ENCODE measurements at places on chromosomes 2 and 18. TPM values are rescaled to one million over a fixed set of nuclear protein-coding genes. Genes with fewer than 3 reads are reported as not detected.

GRCh38 chr2:229407170-229407569 lies 136.1 kb upstream of the PID1 start:
- H3K4me3 ChIP-seq = peak overlapping the region; percentile 49
- H3K36me3 ChIP-seq = no peaks in the 10 kb centered on the region
- peak; percentile 57 for DNase-seq

ARHGEF33 gene
- 0.35 TPM for total RNA-seq

GRCh38 chr2:144351687-144352086 lies 168.2 kb downstream of the ZEB2 start:
- no peaks in the 10 kb centered on the region for H3K27me3 ChIP-seq
- peaks cover 13% of the 10 kb centered on the region for H3K4me1 ChIP-seq
- no peaks in the 10 kb centered on the region for H3K36me3 ChIP-seq
- no peak overlapping the region for H3K27ac ChIP-seq
- no peak for DNase-seq

DNA sequence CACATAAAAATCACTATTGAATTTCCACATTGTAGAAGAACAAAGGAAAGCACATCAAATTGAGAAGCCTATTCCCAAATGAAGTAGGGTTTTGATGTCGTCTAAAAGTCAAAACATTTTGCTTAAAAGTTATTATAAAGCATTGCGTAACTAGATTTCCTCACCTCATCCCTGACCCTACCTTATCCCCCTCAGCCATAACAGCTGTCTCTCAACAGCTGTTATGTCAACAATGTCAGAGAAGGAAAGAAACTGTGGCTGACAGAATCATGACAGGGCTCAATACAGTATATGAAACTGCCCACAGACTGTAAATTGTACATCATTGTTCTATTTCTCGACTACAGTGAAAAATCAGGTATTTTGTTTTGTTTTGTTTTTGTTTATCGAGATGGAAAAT lies 63.0 kb upstream of the ACVR1C start:
- no peaks in the 10 kb centered on the region for H3K4me1 ChIP-seq
- no peak overlapping the region for H3K27ac ChIP-seq
- no peaks in the 10 kb centered on the region for H3K27me3 ChIP-seq
- H3K36me3 ChIP-seq = no peaks in the 10 kb centered on the region
- no peak for DNase-seq

IL18RAP gene
- total RNA-seq = 32.1 TPM

- H3K4me3 ChIP-seq = no peak overlapping the region
- H3K4me1 ChIP-seq = no peaks in the 10 kb centered on the region
- no peak overlapping the region for H3K27ac ChIP-seq
- no peaks in the 10 kb centered on the region for H3K27me3 ChIP-seq
- DNase-seq = no peak
These were observed 390.9 kb downstream of the CDH7 start for GRCh38 chr18:66141716-66142115.

LIMS3 gene
- 43.6 TPM for total RNA-seq

DNA sequence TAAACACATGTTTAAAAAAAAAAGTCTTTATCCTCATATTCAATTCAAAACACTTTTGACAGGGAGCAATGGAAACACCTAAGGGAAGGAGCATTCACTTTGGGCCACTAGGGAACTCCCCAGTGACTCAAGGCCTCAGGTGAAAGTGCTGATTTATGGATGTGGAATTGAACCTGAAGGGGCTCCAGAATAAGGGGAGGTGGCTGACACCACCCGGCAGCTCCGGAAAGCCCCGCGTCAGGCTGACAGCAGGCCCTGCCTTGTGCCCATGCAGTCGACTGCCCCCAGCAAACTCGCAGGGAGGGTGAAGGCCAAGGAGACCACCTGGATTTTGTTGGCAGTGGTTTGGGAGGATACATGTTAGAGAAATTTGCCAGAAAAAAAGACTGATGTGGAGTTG lies 275.3 kb upstream of the NCKAP5 start:
- DNase-seq = no peak
- no peak overlapping the region for H3K4me3 ChIP-seq
- H3K27ac ChIP-seq = no peak overlapping the region
- no peaks in the 10 kb centered on the region for H3K36me3 ChIP-seq
- no peaks in the 10 kb centered on the region for H3K27me3 ChIP-seq
- no peaks in the 10 kb centered on the region for H3K4me1 ChIP-seq

- H3K27ac ChIP-seq = no peak overlapping the region
- no peaks in the 10 kb centered on the region for H3K27me3 ChIP-seq
- no peaks in the 10 kb centered on the region for H3K36me3 ChIP-seq
- no peak for DNase-seq
These were observed 73.3 kb downstream of the ZNF385B start for GRCh38 chr2:179788104-179788503.

- H3K4me1 ChIP-seq = peaks cover 13% of the 10 kb centered on the region
- DNase-seq = no peak
- H3K4me3 ChIP-seq = no peak overlapping the region
- H3K27me3 ChIP-seq = no peaks in the 10 kb centered on the region
These were observed 116.6 kb downstream of the MTX2 start for GRCh38 chr2:176385838-176386237.

EFEMP1 gene
- total RNA-seq = 1,782 TPM

DNA sequence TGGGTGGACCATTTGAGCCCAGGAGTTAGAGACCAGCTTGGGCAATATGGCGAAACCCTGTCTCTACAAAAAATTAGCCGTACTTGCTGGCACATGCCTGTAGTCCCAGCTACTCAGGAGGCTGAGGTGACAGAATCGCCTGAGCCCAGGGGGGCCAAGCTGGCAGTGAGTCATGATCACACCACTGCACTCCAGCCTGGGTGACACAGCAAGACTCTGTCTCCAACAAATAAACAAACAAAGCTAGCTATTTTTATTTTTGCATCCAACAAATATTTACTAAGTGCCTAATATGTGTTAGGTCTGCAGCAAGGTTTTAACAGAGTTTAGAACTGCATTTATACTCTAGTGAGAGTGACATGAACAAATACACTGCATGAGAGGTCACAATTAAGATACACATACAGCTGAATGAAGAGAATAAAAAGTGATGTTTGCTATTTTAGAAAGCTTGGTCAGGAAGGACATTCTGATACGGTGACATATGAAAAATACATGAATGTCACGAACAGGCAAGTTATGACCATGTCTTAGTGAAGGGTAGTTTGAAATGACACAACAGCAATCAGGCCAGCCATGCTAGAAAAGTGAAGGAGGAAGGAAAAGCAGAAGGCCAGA lies 83.2 kb upstream of the FRZB start:
- H3K27me3 ChIP-seq = no peaks in the 10 kb centered on the region
- DNase-seq = no peak
- H3K4me3 ChIP-seq = no peak overlapping the region
- H3K27ac ChIP-seq = peak overlapping the region; percentile 8

- H3K4me1 ChIP-seq = peaks cover 26% of the 10 kb centered on the region
- H3K27me3 ChIP-seq = no peaks in the 10 kb centered on the region
- H3K4me3 ChIP-seq = peak overlapping the region; percentile 67
- H3K27ac ChIP-seq = peak overlapping the region; percentile 74
- H3K36me3 ChIP-seq = no peaks in the 10 kb centered on the region
These were observed 59.2 kb downstream of the DOCK10 start for GRCh38 chr2:224982910-224983711.

DNA sequence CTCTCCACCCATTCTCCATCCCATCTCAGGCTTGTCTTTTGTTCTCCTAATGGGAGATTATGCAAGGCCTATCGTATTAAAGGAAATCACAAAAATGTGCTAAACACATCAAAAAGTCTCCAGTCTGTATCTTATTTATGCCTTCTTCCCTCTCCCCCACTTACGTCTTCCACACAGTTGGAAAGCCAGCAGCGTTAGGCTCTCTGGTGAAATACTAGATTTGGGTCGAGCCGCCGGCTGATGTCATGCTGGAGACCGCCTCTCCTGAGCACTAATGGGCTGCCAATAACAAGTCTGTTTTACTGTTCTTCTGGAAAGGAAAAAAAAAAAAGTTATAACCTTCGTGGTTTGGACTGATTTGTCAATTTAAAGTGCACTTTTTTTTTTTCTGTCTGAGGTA lies 182.7 kb upstream of the SIX2 start:
- no peak for DNase-seq
- no peak overlapping the region for H3K27ac ChIP-seq
- no peaks in the 10 kb centered on the region for H3K4me1 ChIP-seq
- no peak overlapping the region for H3K4me3 ChIP-seq

GRCh38 chr2:42495234-42495581 lies 1.4 kb upstream of the KCNG3 start:
- DNase-seq = no peak
- H3K4me1 ChIP-seq = peaks cover 10% of the 10 kb centered on the region
- H3K27me3 ChIP-seq = peaks cover 7% of the 10 kb centered on the region
- H3K4me3 ChIP-seq = peak overlapping the region; percentile 80
- no peaks in the 10 kb centered on the region for H3K36me3 ChIP-seq
- H3K27ac ChIP-seq = no peak overlapping the region

GRCh38 chr2:10179422-10179821 lies 56.9 kb downstream of the RRM2 start:
- no peaks in the 10 kb centered on the region for H3K27me3 ChIP-seq
- H3K36me3 ChIP-seq = no peaks in the 10 kb centered on the region
- no peak overlapping the region for H3K27ac ChIP-seq
- DNase-seq = no peak

DNA sequence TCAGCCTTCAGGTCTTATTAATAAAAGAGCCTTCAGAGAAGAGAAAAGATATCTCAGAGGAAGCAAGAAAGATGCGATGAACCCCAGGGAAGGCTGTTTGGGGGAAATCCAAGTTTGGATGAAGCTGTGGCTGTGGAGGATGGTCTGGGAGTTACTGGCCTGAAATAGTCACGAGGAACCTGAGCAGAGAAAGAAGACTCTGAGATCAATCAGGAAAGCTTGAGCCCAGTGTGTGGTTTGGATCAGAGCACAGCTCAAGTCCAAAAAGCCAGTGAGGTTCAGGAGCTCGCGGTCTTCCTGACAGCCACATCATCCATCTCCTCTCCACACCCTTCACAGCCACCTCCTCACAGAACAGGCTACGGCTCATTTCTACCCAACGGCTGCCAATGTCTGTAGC lies 87.4 kb upstream of the SERPINE2 start:
- no peaks in the 10 kb centered on the region for H3K36me3 ChIP-seq
- H3K27me3 ChIP-seq = no peaks in the 10 kb centered on the region
- no peaks in the 10 kb centered on the region for H3K4me1 ChIP-seq
- no peak overlapping the region for H3K27ac ChIP-seq
